Cardiac muscle cell (in vitro differentiated cells and primary cell): ENCODE measurements at places on chromosomes 3 and 15.

DNA sequence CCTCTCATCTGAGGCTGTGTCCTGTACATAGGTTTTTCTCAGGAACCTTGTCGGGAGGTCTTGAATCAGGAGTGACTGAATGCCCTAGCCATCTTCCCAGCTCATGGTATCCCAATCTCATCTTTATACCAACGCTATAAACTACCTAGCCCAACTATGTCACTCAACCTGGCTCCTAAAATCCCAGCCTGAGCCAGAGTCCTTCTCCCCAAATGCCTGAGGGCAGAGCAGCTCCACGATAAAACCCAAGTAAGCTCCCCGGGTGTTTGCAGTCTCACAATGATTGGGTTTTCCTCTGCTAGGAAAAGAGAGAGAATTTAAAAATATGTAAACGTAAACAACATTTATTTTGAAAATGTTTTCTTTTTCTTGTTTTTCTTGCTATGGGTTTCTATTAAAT is 14.4 kb downstream of the EIF1B start:
- no peaks in the 10 kb centered on the region for H3K27me3 ChIP-seq
- DNase-seq: no peak
- no peak overlapping the region for H3K27ac ChIP-seq
- no peaks in the 10 kb centered on the region for H3K36me3 ChIP-seq
- H3K4me1 ChIP-seq: peaks cover 3% of the 10 kb centered on the region

- no peak overlapping the region for H3K27ac ChIP-seq
- no peak overlapping the region for H3K4me3 ChIP-seq
- DNase-seq: no peak
- no peaks in the 10 kb centered on the region for H3K4me1 ChIP-seq
- no peaks in the 10 kb centered on the region for H3K27me3 ChIP-seq
Observed at GRCh38 chr3:99693636-99694035, 55.2 kb downstream of the COL8A1 start.

- no peaks in the 10 kb centered on the region for H3K27me3 ChIP-seq
- peak; percentile 89 for DNase-seq
- H3K36me3 ChIP-seq: no peaks in the 10 kb centered on the region
- H3K27ac ChIP-seq: no peak overlapping the region
- no peak overlapping the region for H3K4me3 ChIP-seq
- no peaks in the 10 kb centered on the region for H3K4me1 ChIP-seq
Observed at GRCh38 chr3:161349529-161350312, 21.6 kb downstream of the SPTSSB start.

- H3K27ac ChIP-seq: peak overlapping the region; percentile 99
- no peaks in the 10 kb centered on the region for H3K27me3 ChIP-seq
- peaks cover 23% of the 10 kb centered on the region for H3K36me3 ChIP-seq
Observed at GRCh38 chr3:52452570-52453221, 1.1 kb downstream of the TNNC1 start.

DNA sequence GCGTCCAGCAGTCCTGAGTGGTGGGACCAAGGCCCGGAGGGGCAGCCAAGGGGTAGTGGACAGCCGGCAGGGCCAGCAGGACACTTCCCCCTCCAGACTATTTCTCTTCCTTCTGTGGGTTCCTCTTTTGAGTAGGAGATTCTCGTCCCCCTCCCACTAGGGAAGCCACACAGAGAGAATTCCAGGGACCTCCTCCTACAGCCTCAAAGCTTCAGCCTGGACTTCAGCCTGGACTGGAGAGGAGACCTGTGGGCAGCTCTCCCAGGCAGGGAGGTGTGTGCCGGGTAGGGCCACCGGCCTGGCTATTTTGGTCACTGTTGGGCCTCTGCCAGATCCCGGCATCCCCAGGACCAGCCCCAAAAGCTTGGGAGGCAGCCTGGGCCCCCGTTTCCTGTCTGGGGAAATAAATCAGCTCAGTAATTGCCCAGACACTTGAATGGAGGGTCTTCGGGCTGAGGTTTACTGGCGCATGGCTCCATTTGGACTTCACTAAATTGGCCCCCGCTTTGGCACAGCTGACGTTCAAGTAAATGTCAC is 1.3 kb downstream of the SLC6A6 start:
- H3K27me3 ChIP-seq: peaks cover 4% of the 10 kb centered on the region
- DNase-seq: no peak
- no peak overlapping the region for H3K27ac ChIP-seq
- peak overlapping the region; percentile 65 for H3K4me3 ChIP-seq
- H3K36me3 ChIP-seq: no peaks in the 10 kb centered on the region
- peaks cover 11% of the 10 kb centered on the region for H3K4me1 ChIP-seq

GRCh38 chr3:18134386-18135059 is 290.6 kb downstream of the SATB1 start:
- DNase-seq: peak; percentile 68
- H3K27ac ChIP-seq: no peak overlapping the region
- no peaks in the 10 kb centered on the region for H3K4me1 ChIP-seq
- H3K27me3 ChIP-seq: no peaks in the 10 kb centered on the region
- no peak overlapping the region for H3K4me3 ChIP-seq
- H3K36me3 ChIP-seq: no peaks in the 10 kb centered on the region

DNA sequence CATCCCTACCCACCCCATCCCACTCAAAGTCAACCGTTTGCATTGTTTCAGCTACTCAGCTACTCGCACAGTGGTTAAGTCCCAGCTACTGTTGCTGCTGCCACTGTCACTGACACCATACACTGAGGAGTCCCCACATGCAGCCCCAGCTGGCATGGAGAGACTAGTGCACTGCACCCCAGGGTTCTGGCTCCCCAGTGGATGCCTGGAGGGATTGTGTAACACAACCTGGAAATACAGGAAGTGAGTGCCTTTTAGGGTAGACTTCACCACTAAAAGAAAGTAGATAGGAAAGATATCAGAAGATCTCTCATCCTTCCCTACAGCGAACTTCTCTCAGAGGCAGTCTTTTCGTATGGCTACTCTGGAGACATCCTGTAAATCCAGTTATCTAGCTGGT is 169.2 kb upstream of the STRIT1 start:
- no peak overlapping the region for H3K27ac ChIP-seq
- no peaks in the 10 kb centered on the region for H3K27me3 ChIP-seq
- H3K36me3 ChIP-seq: no peaks in the 10 kb centered on the region
- no peaks in the 10 kb centered on the region for H3K4me1 ChIP-seq
- no peak for DNase-seq

DNA sequence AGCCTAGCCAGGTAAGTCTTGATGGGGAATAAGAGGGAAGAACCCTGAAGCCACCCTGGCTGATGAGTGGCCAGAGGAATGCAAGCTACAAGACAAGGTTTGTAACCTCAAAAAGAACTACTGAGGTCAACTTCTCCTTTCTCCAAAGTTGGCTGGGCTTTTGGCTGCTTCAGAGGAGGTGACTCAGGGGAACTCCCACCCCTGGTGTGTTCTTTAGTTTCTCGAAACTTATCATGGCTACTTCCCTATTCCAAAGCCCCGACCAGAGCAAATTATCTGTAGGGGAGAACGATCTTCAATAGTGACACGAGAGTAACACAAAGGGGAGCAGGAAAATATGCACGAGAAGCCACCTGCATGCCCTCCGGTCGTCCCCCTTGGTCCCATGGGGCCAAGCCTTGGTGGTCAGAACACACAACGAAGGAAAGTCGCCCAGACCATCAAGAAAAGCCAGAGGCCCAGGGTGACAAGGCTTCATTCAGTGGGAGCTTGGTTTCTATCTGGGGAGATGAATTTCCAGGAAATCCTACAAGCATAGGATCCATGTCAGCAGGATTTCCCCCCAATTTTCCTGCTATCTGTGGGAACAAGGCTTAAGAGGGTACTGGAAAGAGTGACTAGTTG is 6.5 kb upstream of the BCL2A1 start:
- H3K4me3 ChIP-seq: no peak overlapping the region
- H3K27ac ChIP-seq: no peak overlapping the region
- no peaks in the 10 kb centered on the region for H3K4me1 ChIP-seq
- no peaks in the 10 kb centered on the region for H3K36me3 ChIP-seq
- no peaks in the 10 kb centered on the region for H3K27me3 ChIP-seq

DNA sequence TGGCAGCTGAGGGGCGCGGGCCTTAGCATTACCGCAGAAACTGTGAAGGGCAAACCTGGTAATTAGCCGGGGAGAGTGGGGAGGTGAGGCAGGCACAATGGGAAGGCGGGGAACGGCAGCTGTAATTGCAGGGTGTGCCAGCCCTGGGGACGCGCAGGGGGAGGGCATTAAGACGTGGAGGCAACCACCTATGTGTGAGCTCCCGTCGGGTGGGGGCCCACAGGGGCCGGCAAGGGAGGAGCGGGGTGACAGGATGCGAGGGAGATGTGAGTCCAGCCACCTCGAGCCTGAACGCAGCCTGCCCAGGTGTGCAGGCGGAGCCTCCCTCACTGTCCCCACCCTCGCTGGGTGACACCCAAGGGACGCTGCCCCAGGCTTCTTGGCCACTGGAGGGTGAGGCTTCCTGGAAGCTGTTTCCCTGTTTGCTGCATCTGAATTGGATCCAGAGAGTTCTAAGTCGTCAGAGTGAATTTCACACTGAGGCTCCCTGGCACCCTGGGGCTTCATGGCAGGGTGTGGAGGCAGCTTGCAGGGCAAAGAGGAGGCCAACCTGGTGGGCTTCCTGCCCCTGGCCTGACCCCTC is 130.6 kb upstream of the MEF2A start:
- H3K36me3 ChIP-seq: no peaks in the 10 kb centered on the region
- no peak overlapping the region for H3K27ac ChIP-seq
- H3K27me3 ChIP-seq: no peaks in the 10 kb centered on the region
- H3K4me1 ChIP-seq: no peaks in the 10 kb centered on the region

- no peak overlapping the region for H3K27ac ChIP-seq
- no peaks in the 10 kb centered on the region for H3K27me3 ChIP-seq
- peaks cover 3% of the 10 kb centered on the region for H3K4me1 ChIP-seq
Observed at GRCh38 chr3:171123915-171124314, 97.4 kb upstream of the SLC2A2 start.

DNA sequence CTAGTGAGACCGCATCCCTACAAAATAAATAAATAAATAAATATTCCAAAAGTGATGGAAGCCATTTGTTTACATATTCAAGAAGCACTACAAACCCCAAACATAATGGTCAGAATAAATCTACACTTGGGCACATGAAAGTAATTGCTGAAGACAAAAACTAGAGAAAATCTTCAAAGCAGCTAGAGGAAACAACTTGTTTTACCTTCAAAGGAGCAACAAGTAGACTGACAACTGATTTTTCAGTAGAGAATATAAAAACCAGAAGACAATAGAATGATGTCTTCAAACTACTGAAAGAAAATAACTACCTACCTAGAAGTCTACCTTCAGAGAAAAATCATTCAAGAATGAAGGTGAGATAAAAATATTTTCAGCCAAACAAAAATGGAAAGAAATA is 89.4 kb downstream of the TPRA1 start:
- DNase-seq: no peak
- H3K4me1 ChIP-seq: no peaks in the 10 kb centered on the region
- H3K27me3 ChIP-seq: no peaks in the 10 kb centered on the region
- no peaks in the 10 kb centered on the region for H3K36me3 ChIP-seq
- no peak overlapping the region for H3K27ac ChIP-seq
- H3K4me3 ChIP-seq: no peak overlapping the region

GRCh38 chr3:136350557-136350956 is 100.4 kb downstream of the PCCB start:
- peak; percentile 64 for DNase-seq
- H3K4me3 ChIP-seq: no peak overlapping the region
- peaks cover 21% of the 10 kb centered on the region for H3K4me1 ChIP-seq
- no peaks in the 10 kb centered on the region for H3K27me3 ChIP-seq
- H3K36me3 ChIP-seq: peaks cover 6% of the 10 kb centered on the region

- H3K27ac ChIP-seq: no peak overlapping the region
- H3K4me3 ChIP-seq: no peak overlapping the region
- H3K27me3 ChIP-seq: no peaks in the 10 kb centered on the region
Observed at GRCh38 chr3:56042326-56042951, 425.8 kb downstream of the ERC2 start.

DNA sequence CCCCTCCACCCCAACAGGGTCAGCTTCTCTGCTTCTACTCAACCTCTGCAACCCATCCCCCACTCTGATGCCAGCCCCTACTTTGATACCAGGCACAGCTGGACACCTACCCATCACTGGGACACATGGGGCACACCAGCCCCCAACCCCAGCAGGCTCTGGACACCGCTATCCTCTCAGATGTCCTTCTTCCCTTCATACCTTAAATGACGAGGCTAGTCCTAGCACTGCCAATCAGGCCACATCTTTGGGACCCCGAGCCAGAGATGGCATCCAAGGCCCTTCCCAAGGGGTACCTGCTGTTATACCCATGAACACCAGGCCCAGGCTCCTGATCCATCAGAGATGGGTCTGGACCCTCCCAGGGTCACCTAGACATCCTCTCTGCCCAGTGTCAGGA is 10.6 kb downstream of the POC1A start:
- H3K27ac ChIP-seq: no peak overlapping the region
- no peaks in the 10 kb centered on the region for H3K27me3 ChIP-seq
- H3K4me3 ChIP-seq: no peak overlapping the region
- no peaks in the 10 kb centered on the region for H3K36me3 ChIP-seq
